NCI-H1436 treated with DMSO at 0.1 percent for 48 hours (cell line): ENCODE measurements at places on chromosomes 3 and 15.

- DNase-seq, result no peak
Observed at GRCh38 chr15:100338971-100339444, 2.8 kb downstream of the ADAMTS17 start.

DNA sequence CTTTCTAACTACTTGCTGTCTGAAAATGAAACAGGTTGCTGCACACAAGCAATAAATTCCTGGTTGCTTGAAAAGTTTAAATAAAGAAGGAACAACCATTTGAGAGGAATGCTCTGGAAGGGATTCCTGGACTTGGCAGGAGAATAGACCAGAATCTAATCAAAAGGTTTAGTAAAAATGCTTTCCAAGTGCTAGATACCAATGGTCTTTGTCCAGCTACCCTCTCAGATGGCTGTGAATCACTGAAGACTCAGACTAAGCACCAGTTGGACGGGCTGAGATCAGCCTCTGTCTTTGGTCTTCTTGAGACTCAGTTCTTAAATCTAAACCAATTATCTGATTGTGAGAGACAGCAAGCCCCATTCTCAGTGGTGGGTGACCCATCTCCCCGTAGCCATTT is 27.7 kb upstream of the LPP start:
- no peak for DNase-seq

GRCh38 chr3:71350998-71351397 is 232.5 kb downstream of the FOXP1 start:
- DNase-seq, result no peak

- DNase-seq, result no peak
Observed at GRCh38 chr3:170437176-170437575, 18.5 kb downstream of the CLDN11 start.

- no peak for DNase-seq
Observed at GRCh38 chr3:16460273-16460672, 53.2 kb downstream of the RFTN1 start.

- peak; percentile 3 for DNase-seq
Observed at GRCh38 chr3:80051602-80051962, 283.8 kb upstream of the ROBO1 start.
